Hippocampal formation (tissue), 2 donors: ENCODE measurements at places on chromosomes 2 and 18.

DNA sequence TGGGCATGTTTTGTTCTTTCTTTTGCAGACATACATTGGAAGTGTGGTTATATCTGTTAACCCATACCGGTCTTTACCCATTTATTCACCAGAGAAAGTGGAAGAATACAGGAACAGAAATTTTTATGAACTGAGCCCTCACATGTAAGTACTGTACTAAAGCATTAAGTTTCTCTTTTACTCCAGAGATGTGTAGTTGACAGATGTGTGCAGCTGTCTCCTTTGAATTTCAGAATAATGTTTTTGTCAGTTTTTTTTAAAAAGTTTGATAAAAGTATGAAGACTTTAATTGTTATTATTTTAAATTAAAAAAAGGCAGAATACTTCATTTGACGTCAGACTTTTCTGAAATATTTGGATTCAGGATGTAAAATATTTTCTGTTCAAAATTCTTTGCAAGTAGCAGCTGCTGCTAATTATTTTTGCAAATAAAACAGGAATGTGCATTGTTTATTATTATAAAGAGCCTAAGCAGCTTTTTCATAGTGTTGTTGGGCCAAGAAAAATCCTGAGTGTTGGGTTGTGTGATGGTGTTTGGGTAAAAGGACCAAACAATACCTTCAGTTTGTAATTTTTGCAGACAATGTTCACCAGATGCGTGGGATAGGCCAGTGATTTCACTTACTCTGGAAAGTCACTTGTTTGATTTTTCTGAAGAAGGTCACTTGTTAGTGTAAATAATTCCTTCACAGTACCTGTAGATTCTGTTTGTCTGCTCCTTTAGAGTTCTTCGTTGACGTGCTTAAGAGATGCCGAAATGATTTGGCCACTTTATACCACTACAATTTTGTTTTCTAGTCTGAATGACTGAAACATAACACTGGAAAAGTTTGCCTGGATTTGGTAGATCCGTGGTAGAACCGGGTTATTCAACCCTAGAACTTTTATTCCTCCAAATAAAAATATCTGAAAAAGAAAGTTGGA is 51.1 kb downstream of the MYO1B start:
- DNase-seq = no peak

- no peak for DNase-seq
Observed at GRCh38 chr2:240868286-240869108, at the start of gene AGXT. Gene AGXT, plus strand, starts transcription at chr2:240868824. Its CDS starts 42 bp downstream, at chr2:240868866.

GRCh38 chr18:7786569-7786968 is 219.5 kb downstream of the PTPRM start:
- DNase-seq = no peak

GRCh38 chr2:647003-647560 is 30.1 kb downstream of the TMEM18 start:
- no peak for DNase-seq

- no peak for DNase-seq
Observed at GRCh38 chr2:166090908-166091307, 36.9 kb downstream of the SCN1A start.

DNA sequence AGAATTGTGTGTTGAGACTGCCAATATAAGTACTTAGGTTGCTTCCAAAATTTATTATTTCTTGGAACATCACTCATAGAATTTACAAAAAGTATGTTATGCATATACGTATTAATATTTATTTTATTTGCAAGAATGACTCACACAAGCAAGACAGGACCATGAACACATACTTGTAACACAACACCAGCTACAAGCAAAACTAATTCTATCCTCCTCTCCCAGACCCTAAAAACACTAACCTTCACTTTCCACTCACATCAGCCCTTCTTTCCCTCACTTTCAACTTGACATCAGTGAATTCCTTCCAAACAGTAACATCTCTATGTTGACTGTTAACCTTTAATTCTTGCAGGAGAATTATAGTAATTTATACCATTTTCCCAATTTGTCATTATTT is 24.3 kb downstream of the OSBPL1A start:
- DNase-seq = no peak

- no peak for DNase-seq
Observed at GRCh38 chr2:119939915-119940314, 73.0 kb upstream of the EPB41L5 start.

GRCh38 chr2:44269831-44270230 is 5.4 kb upstream of the SLC3A1 start:
- peak; percentile 41 for DNase-seq

DNA sequence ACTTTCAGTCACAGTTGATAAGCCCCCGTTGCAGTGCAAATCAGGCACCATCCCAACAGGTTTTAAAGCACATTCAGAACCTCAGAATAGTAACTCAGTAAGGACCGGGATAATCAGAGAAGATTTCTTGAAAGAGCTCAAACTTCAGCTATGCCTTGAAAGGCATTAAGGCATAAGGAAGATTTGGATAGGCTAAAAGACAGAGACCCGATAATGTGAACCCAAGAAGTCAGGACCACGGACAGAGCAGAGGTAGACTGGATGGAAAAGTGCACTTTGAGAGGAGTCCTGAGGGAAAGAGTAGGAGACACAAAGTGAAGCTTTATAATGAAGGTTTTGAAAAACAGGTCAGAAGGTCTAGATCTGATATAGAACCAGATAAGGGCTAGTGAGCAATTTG is 36.9 kb upstream of the KLF7 start:
- DNase-seq = no peak

GRCh38 chr2:189648846-189649509 is 12.3 kb upstream of the ASNSD1 start:
- DNase-seq = no peak

- DNase-seq = peak; percentile 41
Observed at GRCh38 chr2:23595601-23596251, 210.7 kb downstream of the KLHL29 start.

DNA sequence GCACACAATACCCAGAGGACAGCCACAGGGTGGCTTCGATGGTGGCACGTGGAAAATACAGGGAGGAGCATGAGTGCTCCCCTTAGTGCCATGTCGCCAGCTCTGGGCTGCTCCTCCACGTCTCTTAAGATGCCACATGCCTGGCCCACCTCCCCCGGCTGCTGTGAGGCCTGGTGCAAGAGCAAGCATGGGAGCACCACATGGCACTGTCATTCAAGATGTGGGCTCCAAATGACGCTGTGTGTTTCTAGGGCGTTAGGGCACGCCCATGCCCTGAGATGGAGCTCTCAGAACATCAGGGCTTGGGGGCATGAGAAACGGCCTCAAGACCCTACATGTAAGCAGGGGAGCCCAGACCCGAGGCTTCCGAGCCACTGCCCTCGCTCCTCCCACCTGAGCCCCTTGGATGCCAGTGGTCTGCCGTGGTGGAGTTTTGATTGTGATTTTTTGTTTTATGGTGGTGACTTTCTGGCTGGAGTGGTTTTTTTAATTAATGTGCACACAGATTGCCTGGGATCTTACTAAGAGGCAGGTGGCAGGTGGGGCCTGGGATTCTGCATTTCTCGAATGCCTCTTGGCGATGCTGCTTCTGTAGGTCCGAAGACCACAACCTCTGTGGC is 239.3 kb downstream of the GBX2 start:
- DNase-seq = no peak

- no peak for DNase-seq
Observed at GRCh38 chr18:43720041-43720440, 442.8 kb upstream of the SYT4 start.

DNA sequence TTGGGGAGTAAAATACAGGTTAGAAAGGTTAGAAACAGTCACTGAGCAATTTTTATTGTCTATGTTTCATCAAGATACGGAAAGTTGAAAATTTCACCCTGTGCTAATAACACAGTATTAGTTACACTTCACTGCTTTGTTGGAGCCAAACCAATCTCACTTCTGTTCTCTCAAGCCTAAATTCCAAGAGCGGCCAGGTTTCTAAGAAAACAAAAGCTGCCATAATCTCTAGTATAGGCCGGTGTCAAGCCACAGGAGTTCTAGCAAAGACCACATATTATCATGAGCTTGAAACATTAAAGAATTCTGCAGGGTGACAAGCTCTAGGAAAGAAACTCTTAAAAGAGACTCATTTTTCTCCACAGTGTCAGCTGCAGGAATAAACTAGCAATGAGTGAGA is 128.7 kb downstream of the TXNL1 start:
- no peak for DNase-seq
